ENCODE measurements at places on chromosomes 16 and 17. TPM values are rescaled to one million over a fixed set of nuclear protein-coding genes. Genes with fewer than 3 reads are reported as not detected.

AMFR gene
- total RNA-seq: 57.1 TPM

CBFA2T3 gene
- total RNA-seq: 0.23 TPM

UNC13D gene
- 3.8 TPM for total RNA-seq

DNAI2 gene
- not detected for total RNA-seq

ZACN gene
- total RNA-seq: 0.07 TPM

KREMEN2 gene
- total RNA-seq: 2.3 TPM

FBXO39 gene
- total RNA-seq: not detected

All from A549 treated with RU486 at 1 μM for 4 hours (cell line).